ENCODE measurements at places on chromosomes 11 and 22. TPM values are rescaled to one million over a fixed set of nuclear protein-coding genes. Genes with fewer than 3 reads are reported as not detected.

DNA sequence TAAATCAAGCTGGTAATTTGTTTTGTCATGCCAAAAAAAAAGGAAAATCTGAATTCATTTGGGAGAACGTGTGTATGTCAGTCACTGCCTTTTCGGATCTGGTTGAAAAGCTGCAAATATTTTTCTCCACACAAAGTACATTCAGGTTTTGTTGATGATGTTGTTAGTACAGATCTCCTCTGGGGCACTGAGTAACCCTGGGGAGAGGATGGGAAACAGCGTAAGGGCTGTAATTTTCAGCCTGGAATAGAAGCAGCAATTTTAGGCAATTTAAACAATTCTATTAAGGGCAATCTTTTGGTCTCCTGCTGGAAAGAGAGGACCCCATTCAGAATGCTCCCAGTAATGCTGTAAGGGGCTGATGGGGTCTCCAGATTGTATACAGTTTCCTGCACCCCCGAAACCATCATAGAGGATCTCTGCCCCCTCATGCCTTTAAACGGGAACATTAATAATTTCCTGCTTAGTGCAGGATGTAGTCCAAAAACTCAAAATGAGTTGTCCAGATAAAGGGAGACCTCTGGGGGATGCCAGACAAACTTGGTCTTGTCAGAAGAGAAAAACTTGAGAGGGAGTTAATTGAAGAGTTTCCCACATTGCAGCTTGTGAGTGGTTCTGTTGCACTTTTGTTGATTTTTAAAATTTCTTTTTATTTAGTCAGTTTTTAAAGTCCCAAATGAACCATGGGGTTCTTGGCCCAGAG lies 132.3 kb downstream of the COMMD9 start:
- DNase-seq = no peak

- DNase-seq = no peak
These were observed 31.3 kb upstream of the DGKZ start for GRCh38 chr11:46315783-46316563.

- no peak for DNase-seq
These were observed 38.8 kb downstream of the PTPRJ start for GRCh38 chr11:48019217-48019584.

DNA sequence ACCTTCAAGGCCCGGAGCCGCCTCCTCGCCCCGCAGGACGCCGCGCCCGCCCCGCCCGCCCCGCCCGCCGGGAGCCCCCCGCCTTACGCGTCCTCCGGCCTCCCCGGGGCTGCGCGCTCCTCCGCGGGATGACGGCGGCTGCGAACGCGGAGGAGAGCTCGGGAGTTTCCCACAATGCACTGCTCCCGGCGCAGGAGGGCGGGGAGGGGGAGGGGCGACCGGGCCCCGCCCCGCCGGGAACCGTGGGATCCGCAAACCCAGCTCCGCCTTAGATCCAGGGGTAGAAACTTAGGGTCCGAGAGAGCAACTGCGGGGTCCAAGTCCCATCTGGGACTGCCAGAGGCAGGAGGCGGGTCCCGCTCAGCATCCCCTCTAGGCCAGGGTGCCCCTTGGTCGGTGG lies at the start of gene CEND1:
Gene CEND1, minus strand, starts transcription at position 148 of the 400 bp plus-strand sequence. CDS start 1,514 bp downstream, outside the sequence.
- no peak for DNase-seq

GRCh38 chr11:22976146-22976545 lies 115.9 kb upstream of the CCDC179 start:
- DNase-seq = no peak

GRCh38 chr11:83047515-83048225 lies 24.0 kb downstream of the RAB30 start:
- no peak for DNase-seq

DNA sequence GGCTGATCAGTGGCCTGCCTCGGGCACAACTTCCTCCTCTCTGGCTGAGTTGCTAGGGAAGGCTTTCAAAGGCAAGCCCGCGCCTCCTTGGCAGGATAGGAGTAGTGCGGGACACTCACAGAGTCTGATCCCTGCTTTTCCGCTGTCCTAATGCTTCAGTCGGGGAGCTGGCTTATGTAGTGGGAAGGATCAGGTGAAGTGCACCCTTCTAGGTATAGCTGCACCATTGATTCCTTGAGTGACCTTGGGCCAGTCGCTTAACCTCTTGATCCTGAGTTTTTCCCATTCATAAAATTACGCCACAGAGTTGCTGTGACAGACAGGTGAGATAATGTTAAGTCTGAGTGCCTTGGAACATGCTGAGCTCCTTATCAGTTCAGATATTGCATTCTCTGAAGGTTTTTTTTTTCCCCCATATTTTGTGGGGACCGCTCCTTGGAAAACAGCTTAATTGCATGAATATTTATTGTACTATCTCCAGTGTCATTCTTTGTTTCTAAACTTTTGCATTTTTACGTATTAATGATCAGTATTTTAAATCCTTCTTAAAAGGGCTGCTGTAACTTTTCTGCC lies 961 bp downstream of the IPO7 start:
- no peak for DNase-seq

DNA sequence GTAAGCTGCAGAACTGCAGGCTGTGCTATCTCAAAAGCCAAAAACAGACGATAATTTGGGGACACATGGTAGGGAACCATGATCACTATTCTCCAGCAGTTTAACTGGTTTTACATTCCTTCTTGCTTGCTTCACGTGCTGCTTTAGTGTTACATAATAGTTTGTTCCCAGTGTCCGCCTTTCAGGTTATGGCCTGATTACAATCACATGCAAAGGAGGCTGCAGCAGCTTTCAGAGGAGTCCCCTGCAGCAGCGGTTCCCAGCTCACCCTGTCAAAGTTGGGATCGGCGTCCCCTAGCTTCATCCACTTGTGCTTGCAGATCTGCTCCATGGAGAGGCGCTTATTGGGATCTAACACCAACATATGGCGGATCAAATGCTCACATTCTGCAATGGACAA lies 39.2 kb upstream of the APOA1 start:
- DNase-seq = no peak

DNA sequence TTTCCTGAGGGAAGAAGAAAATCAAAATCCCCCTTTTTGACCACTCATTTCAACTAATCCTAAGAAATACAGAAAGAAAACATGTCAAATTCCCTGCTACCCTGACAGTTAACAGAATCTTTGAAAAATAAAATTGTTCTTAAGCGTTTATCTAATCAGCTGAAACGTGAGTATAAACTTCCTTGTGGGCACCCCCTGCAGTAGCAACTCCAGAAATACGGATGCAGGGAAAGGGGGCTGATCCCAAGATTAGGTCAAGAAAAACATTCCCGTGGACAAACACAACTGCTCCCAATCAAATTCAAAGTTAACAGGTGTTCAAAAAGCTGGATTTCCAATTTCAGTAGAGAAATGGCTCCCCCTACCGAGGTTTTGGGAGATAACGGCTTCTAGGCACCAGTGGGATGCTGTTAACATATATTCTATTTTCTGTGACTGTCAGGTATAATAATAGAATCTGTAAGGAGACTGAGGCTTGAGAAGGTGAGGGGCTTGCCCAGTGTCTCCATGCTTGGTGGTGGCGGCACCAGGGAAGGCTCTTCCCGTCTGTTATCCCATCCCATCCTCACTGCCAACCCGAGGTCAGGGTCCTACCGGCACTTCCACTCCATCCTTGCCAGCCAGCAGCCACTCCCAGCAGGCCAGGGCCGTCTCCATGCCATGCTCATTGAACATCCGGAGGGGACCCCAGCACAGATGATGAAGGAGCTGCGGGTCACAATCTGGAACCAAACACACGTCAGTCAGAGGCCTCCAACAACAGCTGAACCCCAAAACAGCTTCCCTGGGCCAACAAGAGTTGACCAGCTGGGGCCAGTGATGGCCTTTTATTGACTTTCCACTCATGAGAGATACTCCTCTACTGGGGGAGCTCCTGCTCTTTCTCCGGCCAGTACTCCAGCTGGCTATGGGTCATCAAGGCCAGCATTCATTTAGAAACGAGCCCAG lies 32.0 kb upstream of the SERPIND1 start:
- DNase-seq = no peak

- DNase-seq = no peak
These were observed 20.1 kb downstream of the POU2F3 start for GRCh38 chr11:120259988-120260565.

DNA sequence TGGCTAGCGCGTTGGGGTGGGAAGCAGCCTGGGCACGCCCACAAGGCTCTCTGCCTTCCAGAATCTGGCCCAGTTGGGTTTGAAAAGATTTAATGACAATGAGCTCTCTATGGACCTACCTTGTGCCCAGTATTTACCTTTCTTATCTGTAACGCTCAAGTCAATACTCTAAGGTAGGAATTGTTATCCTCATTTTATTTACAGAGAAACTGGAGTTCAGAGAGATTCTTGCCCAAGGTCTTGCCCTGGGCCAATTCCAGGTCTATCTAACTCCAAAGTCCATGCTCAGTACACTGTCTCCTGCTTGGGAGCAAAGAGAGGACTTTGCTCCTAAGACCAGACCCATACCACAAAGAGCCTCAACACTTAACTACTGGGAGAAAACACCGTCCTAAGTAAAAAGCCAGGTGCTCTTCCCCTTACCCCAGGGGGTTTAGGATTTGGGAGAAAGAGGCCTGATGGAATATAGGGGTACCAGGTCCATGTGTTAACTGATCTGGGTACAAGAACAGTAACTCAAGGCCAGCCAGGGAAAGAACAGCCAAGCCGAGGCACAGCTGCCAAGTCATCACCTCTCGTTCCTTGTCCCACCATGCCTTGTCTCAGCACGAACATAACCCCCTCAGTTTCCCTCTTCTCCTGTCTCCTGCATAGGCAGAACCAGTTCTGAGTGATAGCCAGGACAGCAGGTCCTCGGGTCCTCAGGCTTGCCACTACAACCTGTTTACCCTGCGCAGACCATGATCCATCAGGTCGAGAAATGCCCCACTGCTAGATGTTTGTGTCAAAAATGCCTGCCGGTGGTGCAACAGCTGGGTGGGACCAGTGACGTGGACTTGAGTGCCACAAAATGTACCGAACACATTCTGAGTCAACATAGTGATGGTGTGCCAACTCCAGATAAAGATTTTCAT lies 14.6 kb downstream of the APOA4 start:
- DNase-seq = no peak

DNA sequence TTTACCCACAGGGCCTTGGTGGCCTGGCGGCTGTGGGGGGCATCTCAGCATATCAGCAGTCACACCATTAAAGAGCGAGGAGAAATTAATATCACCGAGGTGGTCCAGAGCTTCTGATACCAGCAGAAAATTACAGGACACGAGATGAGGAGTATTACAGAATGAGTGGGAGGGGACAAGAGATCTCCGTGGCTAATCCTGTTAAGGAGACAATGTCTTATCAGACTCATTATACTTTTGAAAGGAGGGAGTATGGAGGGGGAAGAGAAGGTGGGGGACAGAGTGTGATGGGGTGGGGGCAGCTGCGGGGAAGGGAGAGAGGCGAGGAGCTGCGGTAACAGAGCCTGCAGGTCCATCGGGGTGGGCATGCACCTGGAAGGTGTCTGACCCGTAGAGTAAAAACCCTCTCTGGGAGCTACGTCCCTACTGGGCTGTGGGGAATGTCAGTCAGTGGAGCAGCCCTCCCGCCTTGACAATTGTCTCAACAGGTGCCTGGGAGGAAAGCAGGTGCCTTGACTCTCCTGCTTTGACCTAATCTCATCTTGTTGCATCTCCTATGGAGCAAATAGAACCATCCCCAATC lies 224.2 kb downstream of the CEP164 start:
- DNase-seq = no peak

DNA sequence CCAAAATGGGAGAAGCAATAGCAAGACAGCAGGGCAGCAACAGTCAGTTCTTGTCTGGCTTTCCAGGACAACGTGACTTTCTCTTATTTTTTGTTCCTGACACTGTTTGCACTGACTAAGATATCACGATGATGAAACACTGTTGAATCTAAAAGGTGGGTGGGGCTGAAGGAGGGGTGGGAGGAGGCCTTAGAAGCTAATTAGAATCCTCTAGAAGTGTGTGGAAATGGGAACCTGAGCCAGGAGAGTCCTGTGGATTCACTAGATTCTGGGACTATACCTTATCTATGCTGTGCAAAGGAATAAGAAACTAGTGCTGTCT lies 300.3 kb downstream of the ST3GAL4 start:
- no peak for DNase-seq

DNA sequence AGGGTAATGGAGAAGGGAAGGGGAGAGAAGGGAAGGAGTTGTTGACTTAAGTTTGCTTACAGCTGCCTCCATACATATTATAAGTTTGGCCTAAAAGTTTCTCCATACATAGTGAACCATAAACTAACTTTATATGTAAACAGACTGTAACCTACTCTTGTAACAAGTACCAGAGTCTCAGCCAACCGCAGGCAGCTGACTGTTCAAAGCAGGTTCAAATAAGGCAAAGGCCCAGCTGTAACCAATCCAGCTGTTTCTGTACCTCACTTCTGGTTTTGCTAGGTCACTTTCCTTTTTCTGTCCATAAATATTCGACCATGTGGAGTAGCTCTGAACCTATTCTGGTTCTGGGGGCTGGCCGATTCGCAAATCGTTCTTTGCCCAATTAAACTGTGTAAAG lies 591.2 kb downstream of the INSC start:
- DNase-seq = no peak

- no peak for DNase-seq
These were observed 1505.2 kb downstream of the TBC1D22A start for GRCh38 chr22:48267681-48268080.

- no peak for DNase-seq
These were observed 15.9 kb downstream of the RTN4RL2 start for GRCh38 chr11:57476047-57476756.

DNA sequence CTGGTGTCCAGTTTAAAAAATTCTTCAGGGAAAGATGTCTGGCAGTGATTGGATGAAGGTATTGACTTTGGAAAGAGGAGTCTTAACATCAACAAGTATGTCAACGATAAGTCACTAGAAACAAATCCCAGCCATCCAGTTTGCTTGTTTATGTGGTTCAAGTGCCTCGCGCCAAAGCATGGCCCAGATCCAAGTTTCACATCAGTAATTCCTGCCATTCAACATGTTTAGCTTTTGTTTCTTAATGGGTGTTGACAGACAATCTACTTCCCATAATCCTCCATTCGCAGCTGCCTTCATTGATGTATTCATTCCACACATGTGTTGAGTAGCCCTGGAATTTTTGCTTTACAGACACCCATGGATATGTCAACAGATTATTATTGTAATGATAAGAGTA lies 77.8 kb downstream of the UBASH3B start:
- no peak for DNase-seq

- no peak for DNase-seq
These were observed 31.6 kb downstream of the OSBPL5 start for GRCh38 chr11:3133261-3134217.

Gene CADM1
- 37.2 TPM for total RNA-seq

Gene KCTD14
- total RNA-seq = 6.2 TPM

Data from liver (tissue), 10 donors.